NCI-H1105 treated with DMSO at 0.1 percent for 48 hours (cell line): ENCODE measurements at places on chromosomes 3 and 15.

DNA sequence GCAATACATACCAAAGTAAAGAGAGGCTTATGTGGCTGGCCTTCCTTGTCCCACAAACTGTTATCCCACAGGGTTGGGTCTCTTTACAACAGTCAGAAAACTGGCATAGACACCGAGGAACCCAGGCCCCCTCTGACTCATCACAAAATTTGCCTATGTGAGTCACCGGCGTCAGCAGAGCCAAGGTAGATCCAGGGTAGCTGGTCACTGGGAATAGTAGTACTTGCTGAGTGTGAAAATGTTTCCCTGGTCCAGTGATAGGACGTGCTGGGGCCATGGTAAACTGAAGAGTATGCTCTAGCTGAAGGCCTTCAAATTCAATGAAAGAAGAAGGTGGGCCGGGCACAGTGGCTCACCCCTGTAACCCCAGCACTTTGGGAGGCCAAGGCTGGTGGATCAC lies 27.1 kb upstream of the SKIL start:
- no peak for DNase-seq

- no peak for DNase-seq
Measured at GRCh38 chr15:66312144-66312543, 18.8 kb downstream of the DIS3L start.

GRCh38 chr3:156459434-156459833 lies 95.5 kb downstream of the SSR3 start:
- DNase-seq = no peak

DNA sequence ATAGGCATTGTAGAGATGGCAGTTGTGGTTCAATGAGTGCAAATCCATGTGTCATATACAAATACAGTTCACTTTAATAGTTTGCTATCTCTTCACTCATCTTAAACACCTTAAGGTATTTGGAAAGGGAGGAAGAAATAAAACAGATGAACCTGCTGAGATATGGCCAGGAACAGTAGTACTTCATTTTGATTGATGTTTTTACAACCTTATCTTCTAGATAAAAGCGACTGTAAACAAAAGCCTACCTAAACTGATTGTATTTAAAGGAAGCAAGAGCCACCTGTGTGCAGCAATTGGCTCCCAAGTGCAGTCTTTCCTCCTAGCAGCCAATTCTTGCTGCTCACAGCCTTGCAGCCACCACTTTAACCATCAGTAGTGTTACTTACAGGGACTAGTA lies 217.7 kb downstream of the CDIN1 start:
- no peak for DNase-seq

GRCh38 chr3:12967606-12968351 lies 105.5 kb downstream of the IQSEC1 start:
- DNase-seq = no peak

DNA sequence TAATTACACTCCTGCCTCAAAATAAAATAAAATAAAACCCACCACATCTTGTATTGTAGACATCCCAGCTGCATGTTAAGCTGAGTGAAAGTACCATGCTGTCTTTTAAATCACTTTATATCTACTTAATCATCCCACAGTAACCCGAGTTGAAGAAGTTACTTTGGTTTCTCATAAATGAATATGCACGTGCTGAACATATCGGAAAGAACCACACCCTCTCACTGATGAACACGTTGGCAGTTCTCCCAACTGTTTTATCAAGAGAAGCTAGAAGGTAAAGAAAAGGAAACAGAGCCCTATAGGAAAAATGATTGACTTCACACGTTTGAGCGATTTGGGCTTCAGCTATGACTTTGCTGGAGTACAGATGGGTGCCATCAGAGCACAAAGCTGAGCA lies 15.9 kb upstream of the TM4SF19 start:
- no peak for DNase-seq

GRCh38 chr3:167740961-167741587 lies 5.6 kb downstream of the SERPINI1 start:
- DNase-seq = peak; percentile 28

GRCh38 chr3:18222686-18223085 lies 202.5 kb downstream of the SATB1 start:
- no peak for DNase-seq

DNA sequence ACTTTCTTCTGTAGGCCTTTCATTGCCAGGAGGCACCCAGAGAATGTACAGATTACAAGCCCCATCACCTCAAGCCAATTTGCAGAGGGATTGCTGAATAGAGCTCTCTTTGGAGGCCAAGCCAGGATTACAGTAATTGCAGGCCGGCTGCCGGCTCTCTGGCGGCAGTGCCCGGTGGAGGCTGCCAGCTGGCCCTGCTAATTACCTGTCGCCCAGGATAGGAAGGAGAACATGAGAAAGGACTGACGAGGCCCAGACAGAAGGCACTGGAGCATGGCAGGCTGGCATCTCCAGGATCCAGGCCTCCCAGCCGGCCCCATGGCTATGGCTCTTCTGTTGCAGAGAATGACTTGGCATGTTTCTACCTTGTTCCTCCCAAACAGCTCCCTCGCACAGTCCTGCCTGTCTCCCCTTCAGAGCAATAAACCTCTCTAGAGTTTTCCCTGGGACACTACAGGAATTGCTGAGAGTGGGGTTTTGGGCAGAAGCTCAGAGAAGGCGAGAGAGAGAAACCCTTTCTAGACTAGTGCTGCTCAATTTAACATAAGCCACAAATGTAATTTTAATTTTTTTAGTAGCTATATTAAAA lies 273.6 kb upstream of the PROK2 start:
- DNase-seq = peak; percentile 81

DNA sequence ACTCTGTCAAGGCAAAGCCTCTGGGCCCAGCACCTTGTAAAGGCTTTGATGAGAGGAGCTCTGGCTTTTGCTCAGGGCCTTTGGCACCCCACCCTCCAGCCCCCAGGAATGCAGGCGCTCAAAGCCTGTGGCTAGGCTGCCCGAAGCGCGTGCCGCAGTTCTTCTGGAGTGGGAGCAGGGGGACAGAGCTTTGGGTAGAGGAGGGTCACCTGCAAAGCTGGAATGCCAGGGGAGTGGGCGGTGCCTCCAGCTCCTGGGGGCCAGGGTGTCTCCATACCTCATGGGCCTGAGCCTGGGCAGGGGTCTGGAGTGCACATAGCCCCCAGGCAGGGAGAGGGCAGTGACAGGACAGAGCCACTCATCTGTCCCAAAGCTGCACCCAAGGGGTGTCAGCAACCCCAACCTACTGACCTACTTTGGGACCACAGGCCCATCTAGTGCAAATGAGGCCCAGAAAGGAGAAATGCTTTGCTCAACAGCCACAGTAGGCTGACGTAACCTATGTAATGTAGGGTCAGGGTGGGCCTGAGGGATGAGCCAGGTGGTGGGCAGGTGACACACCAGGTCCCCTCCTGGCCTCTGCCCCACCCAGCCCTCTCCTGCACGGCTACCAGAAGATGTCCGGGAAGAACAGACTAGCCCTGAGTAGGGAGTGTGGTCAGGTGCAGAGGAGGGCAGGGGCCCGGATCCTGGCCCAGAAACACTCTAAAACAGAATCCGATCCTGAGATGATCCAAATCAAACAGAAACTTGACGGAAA lies 2.2 kb upstream of the CALML4 start:
- no peak for DNase-seq

- no peak for DNase-seq
Measured at GRCh38 chr3:157294491-157294890, 134.5 kb upstream of the CCNL1 start.

DNA sequence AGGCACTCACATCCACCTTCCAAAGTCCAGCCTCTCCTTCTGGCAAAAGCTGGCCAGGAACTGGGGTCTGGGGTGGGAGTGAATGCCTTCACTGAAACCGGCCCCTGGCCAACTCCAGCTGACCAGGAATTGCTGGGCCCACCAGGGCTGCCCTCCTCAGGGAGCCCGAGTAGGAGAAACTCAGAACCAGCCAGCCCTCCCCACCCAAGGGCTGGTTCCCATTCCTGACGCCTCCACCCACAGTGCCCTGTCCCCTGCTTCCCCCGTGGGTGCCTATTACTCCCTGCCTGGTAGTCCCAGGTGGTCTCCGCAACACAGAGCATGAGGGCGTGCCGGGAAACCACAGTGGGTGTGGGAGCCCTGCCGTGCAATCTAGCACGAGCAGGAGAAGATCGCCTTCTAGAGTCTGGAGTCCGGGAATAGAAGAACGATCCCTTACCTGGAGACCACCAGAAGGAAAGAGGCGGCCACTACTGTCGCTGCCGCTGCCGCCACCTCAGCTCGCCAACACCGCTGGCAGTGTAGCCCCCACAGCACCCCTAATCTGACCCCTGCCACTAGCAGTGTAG lies 178.8 kb downstream of the POTEB3 start:
- DNase-seq = no peak

- no peak for DNase-seq
Measured at GRCh38 chr3:50441424-50442217, 61.8 kb downstream of the CACNA2D2 start.

GRCh38 chr15:97680606-97681220 lies 279.8 kb upstream of the ARRDC4 start:
- no peak for DNase-seq

- no peak for DNase-seq
Measured at GRCh38 chr3:158205994-158206393, 96.1 kb downstream of the RSRC1 start.
